ENCODE measurements at places on chromosomes 1 and 21.

DNA sequence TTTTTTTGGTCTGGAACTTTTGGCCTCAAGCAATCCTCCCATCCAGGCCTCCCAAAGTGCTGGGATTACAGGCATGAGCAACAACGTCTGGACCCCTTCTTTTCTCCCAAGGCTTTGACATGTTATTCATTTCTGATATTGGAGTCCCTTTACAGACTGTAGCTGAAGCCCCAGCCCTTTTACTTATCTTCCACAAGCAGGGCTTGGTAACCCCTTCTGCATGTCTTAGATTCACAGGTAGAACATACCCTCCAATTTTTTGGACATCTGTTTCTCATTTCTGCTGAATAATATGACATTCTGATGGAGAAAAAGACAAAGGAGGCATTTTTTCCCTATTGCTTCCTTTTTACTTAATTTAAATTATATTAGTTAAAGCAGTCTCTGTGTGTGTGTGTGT is 39.2 kb upstream of the RGS21 start:
- DNase-seq, result no peak

- no peak for DNase-seq
Observed at GRCh38 chr1:215425138-215425537, 142.0 kb upstream of the KCTD3 start.

GRCh38 chr1:14320986-14321385 is 277.5 kb upstream of the KAZN start:
- DNase-seq, result no peak

- no peak for DNase-seq
Observed at GRCh38 chr1:3069491-3070308, 697 bp downstream of the PRDM16 start.

DNA sequence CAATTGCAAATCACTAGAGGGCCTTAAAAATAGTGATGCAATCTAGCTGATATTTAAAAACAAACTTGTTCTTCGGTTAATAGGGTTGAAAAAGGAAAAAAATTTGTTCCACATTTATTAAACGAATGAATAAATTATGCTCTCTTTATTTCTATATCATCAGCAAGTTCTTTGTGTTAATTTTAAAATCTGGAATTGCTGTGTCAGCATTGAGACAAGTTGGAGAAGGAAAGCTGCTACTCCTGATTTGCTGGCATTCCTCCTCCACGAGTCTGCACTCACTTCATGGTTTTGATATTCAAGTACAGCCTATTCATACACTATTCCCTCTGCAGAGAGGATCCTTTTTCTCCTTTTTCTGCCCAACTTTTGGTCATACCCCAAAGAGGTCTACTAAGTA is 117.6 kb downstream of the MRPL39 start:
- DNase-seq, result no peak

DNA sequence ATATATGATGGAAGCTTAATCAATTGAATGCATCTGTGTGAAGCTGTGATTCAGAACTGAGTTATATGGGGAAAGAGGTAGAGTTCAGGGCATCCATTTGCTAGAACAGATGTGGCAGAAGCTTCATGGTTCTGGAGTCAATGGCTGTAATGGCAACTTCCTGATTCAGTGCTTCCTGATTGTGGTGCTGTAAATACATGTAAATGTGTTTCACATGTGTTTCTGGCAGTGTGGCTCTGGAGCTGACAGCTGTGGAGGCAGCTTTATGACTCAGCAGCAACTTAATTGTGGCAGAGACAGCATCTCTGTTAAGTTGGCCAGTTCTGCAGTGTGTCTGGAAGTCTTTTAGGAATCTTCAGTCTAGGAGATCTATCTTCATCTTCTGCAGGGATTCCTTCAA is 226.6 kb upstream of the ZRANB2 start:
- DNase-seq, result no peak

DNA sequence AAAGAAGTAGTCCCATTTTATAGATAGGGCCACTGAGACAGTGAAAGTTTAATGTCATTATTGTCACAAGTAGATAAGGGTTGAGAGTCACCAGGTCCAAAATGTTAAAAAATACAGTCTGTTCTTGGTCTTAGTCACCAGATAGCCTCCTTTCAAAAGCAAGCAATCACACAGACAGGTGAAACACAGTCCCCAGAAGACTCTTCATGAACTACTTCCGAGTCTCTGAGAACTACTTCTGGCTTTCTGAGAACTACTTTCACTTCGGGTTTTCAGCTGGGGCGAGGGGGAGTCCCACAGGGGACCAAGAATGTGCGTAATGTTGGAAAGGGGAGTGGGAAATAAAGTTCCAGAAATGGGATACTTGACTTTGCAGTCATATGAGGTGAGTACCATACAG is 143.2 kb downstream of the HHIPL2 start:
- DNase-seq, result no peak

- DNase-seq, result no peak
Observed at GRCh38 chr1:43238085-43238484, 31.7 kb upstream of the TMEM125 start.

DNA sequence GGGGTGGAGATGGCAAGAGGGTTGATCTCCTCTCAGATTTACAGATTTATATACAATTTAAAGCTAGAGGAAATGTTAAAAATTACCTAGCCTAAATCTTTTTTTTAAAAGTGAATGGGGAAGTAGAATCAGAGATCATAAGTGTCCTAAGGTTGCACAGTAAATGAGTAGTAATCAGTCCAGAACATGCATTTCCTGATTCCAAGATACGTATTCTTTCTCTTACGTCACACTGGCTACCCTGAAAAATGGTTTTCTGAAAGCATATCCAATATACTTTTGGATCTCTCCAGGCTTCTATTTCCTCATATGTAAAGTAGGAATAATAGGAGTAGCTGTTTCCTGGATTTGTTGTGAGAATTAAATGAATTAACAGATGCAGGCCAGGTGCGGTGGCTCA is 11.7 kb downstream of the GADD45A start:
- DNase-seq, result no peak

- DNase-seq, result no peak
Observed at GRCh38 chr1:173870252-173871075, 2.3 kb downstream of the ZBTB37 start.

DNA sequence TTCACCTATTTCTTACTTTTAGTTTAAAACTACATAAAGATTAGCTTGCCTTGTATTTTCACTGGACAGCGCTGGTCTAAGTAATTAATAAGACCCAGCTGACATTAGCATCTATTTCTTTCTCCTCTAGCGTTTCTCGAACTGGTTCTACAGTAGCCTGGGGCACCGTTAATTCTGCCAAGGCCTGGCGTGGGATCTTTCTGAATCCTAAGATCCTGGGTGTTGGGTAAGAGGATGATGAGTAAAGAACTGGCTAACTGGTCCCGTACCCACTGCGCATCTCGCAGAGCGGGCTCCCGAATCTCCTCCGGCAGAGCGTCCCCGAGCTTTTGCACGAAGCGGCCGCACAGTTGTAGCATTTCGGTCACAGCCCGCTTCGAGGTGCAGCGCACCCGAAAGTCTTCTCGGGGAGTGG is 309 bp downstream of the NSL1 start:
- no peak for DNase-seq

DNA sequence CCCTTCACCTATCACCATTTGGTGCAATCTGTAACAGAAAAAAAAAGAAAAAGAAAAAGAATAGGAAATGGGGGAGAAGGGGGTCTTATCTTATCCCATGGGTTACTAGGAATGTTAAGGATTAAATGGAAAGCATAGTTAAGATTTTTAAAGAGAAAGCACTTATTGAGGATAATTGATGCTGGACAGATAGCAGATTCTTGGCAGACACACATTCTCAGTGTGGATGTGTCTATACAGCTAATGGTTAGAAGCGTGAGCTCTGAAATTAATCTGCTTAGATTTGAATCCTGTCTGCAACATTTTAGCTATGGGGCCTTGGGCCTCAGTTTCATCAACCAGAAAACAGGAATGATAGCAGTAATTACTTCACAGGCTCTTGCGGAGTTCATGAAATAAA is 67.1 kb downstream of the SSBP3 start:
- DNase-seq, result no peak

GRCh38 chr1:65729259-65729658 is 63.4 kb upstream of the PDE4B start:
- no peak for DNase-seq

DNA sequence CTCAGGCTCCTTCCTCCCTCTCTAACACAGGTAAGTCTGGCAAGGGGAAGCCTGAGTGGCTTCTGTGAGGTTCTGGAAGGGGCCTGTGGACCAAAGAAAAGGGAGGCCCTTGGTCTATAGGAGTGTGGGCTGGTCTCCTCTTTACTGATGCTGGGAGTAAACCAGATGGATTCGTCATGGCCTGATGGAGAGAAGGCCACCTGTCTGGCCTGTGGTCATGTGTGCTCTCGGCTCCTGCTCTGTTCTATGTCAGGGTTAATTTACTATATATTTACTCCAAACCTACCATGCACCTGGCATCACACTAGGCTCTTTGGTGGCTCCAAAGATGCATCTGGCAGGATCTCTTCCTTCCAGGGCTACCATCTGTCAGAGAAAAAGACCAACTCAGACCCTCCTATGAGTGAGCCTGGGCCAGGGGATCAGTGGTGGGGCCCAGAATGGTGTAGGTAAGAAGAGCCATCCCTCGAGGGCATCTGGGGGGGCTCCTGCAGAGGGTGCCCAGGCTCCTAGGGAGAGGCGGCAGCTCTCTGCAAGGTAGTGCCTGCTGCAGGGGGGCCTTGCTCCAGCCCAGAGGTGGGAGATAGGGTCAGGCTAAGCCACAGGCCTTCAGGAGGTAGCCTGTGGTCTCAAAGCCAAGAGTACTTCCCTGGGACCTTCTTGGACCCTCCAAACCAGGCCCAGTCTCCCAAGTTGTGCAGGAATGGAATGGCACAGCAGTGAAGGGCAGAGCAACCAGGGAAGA is 68.2 kb upstream of the SELENON start:
- DNase-seq, result no peak

GRCh38 chr1:197598935-197599334 is 176.3 kb downstream of the DENND1B start:
- DNase-seq, result no peak

GRCh38 chr1:39216771-39217170 is 12.3 kb downstream of the MACF1 start:
- no peak for DNase-seq

DNA sequence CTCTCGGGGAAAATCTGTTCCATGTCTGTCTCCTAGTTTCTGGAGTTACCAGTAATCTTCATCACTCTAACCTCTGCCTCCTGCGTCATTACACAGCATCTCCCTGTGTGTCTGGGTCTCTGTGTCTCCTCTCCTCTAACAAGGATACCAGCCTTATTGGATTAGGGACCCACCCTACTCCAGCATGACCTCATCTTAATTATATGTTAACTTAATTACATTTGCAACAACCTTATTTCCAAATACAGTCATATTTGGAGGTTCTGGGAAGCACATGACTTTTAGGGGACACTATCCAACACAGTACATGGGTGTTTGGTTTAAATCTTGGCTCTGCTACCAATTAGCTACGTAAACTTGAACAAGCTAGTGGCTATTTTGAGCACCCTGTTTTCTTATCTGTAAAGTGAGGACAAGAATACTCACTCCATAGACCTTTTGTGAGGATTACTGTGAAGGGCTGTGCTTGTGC is 83.9 kb upstream of the SGIP1 start:
- no peak for DNase-seq

GRCh38 chr1:171883849-171884248 is 42.6 kb downstream of the DNM3 start:
- DNase-seq, result no peak

DNA sequence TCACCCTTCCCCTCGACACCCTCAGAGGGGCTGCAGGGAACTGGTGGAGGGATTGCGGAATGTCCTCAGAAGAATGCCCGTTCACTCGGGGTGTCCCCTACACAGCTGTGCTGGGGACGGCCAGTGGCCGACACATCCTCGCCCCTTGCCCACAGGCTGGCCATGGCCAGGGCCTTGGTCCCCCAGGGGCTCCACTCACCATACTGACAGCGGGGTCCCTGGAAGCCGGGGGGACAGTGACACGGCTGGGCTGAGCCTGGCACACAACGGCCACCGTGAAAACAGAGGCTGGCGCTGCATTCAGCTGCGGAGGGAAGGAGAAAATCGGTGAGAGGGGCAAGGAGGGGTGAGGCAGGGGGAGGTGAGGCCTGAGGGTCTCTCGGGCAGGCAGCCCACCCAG is 31.7 kb downstream of the MEGF6 start:
- no peak for DNase-seq

- no peak for DNase-seq
Observed at GRCh38 chr21:25465263-25465662, 142.0 kb downstream of the MRPL39 start.

GRCh38 chr1:4657960-4658541 is 3.6 kb downstream of the AJAP1 start:
- DNase-seq, result no peak

GRCh38 chr1:200228486-200228885 is 181.3 kb downstream of the ZNF281 start:
- no peak for DNase-seq

- DNase-seq, result no peak
Observed at GRCh38 chr1:29467989-29468900, 231.9 kb downstream of the PTPRU start.

- no peak for DNase-seq
Observed at GRCh38 chr1:210448297-210448892, 119.7 kb downstream of the HHAT start.

GRCh38 chr21:41634858-41635257 is 126.9 kb upstream of the TMPRSS2 start:
- no peak for DNase-seq

DNA sequence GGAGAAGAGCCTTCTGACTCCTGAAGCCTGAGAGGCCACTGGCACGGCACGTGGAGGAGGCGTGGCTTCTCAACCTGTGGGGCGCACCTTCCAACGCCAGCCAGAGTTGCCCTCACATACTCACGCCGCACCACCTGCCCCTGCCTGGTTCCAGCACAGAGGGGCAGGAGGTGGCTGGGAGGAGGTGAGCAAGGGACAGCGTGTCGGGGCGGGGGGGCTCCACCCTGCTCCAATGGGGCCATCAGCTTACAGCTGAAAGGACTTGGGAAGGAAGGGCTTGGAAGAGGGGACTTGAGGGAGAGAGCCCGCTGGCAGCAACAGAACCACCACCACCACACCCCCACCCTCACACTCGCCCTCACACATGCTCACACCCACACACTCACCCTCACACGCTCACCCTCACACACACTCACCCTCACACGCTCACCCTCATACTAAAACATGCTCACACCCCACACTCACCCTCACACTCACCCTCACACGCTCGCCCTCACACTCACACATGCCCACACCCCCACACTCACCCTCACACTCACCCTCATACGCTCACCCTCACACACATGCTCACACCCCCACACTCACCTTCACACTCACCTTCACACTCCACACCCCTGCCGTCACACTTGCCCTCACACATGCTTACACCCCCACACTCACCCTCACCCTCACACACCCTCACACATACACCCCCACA is 41.6 kb upstream of the EDN2 start:
- DNase-seq, result no peak

DNA sequence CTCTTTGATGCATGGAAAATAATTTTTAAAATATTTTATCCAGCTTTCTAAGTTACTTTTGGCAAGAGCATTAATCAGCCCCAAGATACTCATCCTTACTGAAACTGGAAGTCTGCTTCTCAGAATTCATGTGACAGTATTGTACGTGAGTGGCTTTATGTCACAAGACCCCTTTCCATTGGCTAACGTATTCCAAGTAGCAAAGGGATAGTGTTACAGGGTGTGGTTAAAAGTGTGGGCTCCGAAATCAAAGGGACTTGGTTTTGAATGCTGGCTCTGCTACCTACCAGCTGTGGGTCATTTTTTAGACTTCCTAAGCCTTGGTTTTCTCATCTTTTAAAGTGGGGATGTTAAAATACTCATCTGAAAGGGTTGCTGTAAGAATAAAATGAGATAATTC is 91.7 kb downstream of the RHOU start:
- no peak for DNase-seq

Data from stimulated activated CD8-positive, alpha-beta memory T cell treated with anti-CD3 and anti-CD28 coated beads, Interleukin-7, amount 100 ng/mL, for 1 hour (primary cell).